ENCODE measurements at places on chromosomes 7 and 10. TPM values are rescaled to one million over a fixed set of nuclear protein-coding genes. Genes with fewer than 3 reads are reported as not detected.

- no peak for DNase-seq
Observed at GRCh38 chr10:113446739-113447138, 106.1 kb upstream of the HABP2 start.

DNA sequence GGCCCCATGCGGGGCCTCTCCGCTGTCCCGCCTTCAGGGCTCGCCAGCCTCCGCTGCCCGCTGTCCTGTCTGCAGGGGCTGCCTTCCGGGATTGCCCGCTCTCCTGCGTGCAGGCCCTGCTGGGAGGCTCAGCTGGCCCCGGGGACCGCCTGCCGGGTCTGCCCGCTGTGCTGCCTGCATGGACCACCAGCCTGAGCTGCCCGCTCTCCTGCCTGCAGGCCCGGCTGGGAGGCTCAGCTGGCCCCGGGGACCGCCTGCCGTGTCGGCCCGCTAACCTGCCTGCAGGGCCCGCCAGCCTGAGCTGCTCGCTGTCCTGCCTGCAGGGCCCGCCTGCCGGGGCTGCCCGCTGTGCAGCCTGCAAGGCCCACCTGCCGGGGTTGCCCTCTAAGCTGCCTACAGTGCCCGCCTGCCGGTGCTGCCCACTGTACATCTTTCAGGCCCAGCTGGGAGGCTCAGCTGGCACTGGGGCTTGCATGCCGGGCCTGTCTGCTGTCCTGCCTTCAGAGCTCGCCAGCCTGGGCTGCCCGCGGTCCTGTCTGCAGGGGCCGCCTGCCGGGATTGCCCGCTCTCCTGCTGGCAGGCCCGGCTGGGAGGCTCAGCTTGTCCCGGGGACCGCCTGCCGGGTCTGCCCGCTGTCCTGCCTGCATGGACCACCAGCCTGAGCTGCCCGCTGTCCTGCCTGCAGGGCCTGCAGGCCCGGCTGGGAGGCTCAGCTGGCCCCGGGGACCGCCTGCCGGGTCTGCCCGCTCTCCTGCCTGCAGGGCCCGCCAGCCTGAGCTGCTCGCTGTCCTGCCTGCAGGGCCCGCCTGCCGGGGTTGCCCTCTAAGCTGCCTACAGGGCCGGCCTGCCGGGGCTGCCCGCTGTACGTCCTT, 165.1 kb downstream of the GLRX3 start:
- DNase-seq, result no peak

- DNase-seq, result no peak
Observed at GRCh38 chr7:6284055-6284400, 11.6 kb upstream of the CYTH3 start.

- DNase-seq, result no peak
Observed at GRCh38 chr7:133746847-133747246, 380.3 kb upstream of the LRGUK start.

GRCh38 chr10:99661377-99661763, 2.1 kb downstream of the ENTPD7 start:
- no peak for DNase-seq

GRCh38 chr10:69215405-69216171, 4.5 kb upstream of the HKDC1 start:
- no peak for DNase-seq

DNA sequence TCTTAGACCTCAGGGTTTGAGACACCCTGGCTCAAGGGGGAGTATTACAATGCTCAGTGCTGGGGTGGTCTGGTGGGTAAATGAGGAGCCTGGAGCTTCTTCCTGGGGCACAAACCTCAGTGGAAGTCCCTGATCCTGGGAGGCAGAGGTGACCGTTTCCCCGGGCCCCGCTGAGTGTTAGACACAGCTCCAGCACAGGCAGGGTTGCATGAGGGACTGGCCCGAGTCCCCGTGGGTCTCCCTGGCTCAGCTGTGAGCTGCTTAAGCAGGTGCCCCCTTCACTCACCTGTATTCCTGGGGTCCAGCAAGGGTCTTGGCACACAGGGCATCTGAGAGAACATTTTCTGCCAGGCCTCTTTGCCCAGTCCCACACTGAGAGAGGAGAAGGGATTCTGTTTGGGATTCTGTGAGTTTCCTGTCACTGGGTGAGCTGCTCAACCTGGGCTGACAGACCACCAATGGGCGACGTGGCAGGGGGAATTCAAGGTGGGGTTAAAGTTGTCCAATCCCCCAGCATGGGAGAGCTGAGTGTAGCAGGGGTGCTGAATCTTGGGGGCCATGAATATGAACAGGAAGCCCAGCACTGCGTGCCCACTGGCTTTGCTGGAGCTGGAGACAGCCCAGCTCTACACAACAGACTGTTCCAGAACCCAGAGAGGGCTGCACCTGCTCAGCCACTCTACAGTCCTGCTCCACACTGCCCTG, 29.9 kb downstream of the DDIT4 start:
- DNase-seq, result no peak

DNA sequence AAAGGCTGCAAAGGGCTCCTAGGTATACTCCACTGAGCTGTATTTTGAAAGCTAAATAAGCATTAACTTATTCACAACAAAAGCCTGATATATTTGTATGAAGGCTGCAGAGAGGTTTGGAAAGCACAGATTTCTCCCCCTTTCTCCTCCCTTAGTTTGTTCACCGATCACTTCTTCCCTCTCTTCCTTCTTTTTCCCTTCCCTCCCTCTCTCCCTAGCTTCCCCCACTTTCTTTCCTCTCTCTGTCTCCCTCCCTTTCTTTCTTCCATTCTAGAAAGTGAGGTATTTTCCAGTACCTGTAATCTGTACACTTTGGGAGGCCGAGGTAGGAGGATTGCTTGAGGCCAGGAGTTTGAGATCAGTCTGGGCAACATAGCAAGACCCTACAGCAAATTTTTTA, 62.1 kb downstream of the HHEX start:
- DNase-seq, result no peak

GRCh38 chr7:73442903-73443500, 9.4 kb downstream of the FZD9 start:
- peak; percentile 81 for DNase-seq

DNA sequence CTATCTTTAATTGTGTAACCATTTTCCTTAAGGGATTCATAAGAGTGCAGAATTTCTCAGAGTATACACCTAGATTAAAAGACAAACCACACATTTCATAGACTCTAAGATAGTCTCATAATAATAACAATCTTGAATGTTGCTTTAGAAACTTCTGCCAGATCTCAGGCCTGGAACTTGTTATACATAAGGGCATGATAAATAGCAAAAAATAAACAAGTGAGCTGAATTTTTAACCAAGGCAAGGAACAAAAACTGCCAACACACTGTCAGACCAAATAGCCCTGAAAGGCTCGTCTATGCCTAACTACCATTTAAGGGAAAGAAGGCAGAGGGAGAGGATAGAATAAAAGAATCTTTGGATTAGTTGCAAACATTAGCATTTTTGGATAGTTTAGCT, 65.8 kb upstream of the SEMA3C start:
- DNase-seq, result no peak

- DNase-seq, result no peak
Observed at GRCh38 chr10:59801171-59801570, 47.9 kb upstream of the MRLN start.

GRCh38 chr10:48554246-48554645, 50.6 kb downstream of the ARHGAP22 start:
- no peak for DNase-seq

- no peak for DNase-seq
Observed at GRCh38 chr7:112286250-112287086, 80.0 kb downstream of the ZNF277 start.

DNA sequence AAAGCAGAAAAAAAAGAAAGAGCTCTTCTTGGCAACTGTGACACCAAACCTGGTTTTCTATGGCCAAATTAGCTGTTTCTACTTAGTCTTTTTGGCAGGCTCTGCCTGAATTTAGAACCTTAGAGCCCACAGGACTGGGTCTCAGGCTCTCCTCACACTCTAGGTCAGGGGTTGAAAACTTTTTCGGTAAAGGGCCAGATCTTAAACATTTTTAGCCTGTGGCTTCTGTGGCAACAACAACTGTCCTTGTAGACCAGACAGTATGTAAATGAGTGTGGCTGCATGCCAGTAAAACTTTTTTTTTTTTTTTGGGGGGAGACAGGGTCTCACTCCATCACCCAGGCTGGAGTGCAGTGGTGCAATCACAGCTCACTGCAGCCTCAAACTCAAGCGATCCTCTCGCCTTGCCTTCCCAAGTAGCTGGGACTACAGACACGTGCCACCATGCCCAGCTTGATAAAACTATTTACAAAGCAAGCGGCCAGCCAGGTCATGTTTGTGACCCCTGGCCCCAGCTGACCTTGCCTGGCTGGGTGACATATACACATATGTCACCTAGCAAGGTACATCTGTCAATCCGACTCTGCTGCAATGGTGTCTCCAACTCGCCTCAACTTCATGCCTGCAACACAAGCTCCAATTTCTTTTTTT, 17.4 kb downstream of the KPNA7 start:
- DNase-seq, result no peak

DNA sequence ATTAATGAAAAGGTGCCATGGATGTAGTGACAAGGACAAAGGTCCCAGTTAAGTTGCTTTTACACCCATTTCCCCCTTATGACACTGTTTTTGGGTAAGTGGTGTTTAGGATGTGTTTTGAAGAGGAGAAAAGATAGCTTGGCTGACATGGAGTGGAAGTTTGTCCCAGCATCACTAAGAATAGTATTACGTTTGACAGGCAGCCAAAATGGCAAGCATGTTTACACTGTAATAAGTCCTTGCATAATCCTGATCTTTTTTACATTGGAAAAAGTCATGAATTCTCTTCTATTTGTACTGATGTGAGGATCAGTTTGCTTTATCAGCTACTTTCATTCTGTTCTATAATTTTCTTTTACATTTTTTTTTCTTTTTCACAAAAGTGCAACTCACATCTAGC, 137.8 kb downstream of the CHRM2 start:
- no peak for DNase-seq

DNA sequence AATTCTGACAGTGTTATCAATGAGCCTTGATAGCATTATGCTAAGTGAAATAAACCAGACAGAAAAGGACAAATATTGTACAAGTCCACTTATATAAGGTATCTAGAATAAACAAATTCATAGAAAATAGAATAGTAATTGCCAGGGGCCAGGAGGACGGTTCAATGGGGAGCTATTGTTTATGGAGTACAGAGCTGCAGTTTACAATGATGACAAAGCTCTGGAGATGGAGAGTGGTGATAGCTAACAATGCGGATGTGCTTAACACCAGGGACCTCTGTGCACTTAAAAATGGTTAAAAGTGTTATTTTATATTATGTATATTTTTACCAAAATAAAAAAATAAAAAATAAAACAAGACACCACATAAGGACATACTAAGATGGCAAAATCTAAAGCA, 46.1 kb upstream of the ZNF33B start:
- DNase-seq, result no peak

DNA sequence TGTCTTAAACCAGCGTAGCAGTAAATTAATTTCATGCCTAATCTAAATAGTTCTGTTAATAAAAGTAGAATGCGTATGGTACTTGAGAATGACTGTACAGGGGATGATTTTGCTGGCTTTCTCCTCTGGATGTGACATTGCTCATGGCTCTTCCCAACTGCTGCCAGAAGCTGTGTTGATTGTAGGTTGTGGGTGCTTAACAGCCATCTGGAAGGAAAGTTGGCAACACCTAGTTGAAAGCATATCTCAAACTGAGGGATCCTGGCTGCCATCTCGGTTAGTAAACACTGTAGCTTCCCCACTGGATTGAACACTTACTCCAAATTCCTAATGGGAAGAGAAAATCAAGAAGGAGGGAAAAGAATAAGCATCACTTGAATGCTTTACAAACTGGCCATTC, 130.9 kb downstream of the NXPH1 start:
- DNase-seq, result no peak

DNA sequence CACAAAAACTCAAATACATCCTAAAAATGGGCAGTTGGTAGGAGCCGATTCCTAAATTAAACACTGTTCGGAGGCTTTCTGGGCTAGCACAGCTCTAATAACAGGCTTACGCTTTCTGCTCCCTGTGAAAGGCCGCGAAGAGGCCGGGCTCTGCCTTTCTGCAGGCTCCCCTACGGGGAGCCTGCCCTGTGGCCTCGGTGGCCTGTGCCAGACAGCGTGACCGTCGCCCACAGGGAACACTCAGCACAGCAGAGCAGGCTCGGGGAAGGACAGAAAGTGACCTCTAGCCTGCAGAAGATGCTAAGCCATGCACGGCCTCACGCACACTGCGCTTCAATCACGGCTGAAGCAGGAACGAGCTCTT, 64.2 kb downstream of the DIP2C start:
- DNase-seq, result no peak

- no peak for DNase-seq
Observed at GRCh38 chr10:16883084-16883483, 65.9 kb upstream of the RSU1 start.

GRCh38 chr10:71795248-71795647, 21.9 kb upstream of the VSIR start:
- DNase-seq, result no peak

- no peak for DNase-seq
Observed at GRCh38 chr7:92634205-92634604, 44.0 kb upstream of the FAM133B start.

- no peak for DNase-seq
Observed at GRCh38 chr7:116305485-116306408, 95.4 kb downstream of the TES start.

DNA sequence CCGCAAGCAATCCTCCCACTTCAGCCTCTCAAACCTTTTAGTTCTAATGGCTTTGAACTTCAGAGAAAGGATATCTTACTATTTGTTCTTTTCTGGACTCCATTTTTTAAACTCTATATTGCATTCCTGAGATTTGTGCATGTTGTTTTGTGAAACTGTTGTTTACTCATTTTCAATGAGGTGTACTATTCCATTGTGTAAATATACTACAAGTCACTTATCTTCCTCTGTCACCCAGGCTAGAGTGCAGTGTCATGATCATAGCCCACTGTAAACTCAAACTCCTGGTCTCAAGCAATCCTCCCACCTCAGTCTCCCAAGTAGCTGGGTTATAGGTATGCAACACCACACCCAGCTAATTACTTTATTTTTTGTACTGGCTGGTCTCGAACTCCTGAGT, 31.4 kb upstream of the AKR1D1 start:
- DNase-seq, result no peak

- no peak for DNase-seq
Observed at GRCh38 chr7:43616977-43617376, 34.1 kb downstream of the STK17A start.

GRCh38 chr10:29680091-29680490, 45.3 kb upstream of the SVIL start:
- DNase-seq, result no peak

GRCh38 chr7:13111230-13111629, 423.8 kb downstream of the ARL4A start:
- no peak for DNase-seq

- no peak for DNase-seq
Observed at GRCh38 chr7:101494602-101495329, 132.1 kb downstream of the COL26A1 start.

Gene ANKRD1
- 1.6 TPM for total RNA-seq

Gene C10orf67
- total RNA-seq, result not detected

Gene PDE6C
- total RNA-seq, result not detected

Gene NAT16
- total RNA-seq, result not detected

Gene OR6B1
- not detected for total RNA-seq

Gene SPOCK2
- 5.8 TPM for total RNA-seq

Gene BCCIP
- 57.7 TPM for total RNA-seq

Gene PTN
- total RNA-seq, result 10.3 TPM

Gene WIPF3
- total RNA-seq, result 1.4 TPM

Gene MET
- 18.4 TPM for total RNA-seq

Gene VWDE
- not detected for total RNA-seq

Gene NUTM2B
- 0.48 TPM for total RNA-seq

Gene CYCS
- 107 TPM for total RNA-seq
